ENCODE measurements at places on chromosomes 3 and 15. TPM values are rescaled to one million over a fixed set of nuclear protein-coding genes. Genes with fewer than 3 reads are reported as not detected.

DNA sequence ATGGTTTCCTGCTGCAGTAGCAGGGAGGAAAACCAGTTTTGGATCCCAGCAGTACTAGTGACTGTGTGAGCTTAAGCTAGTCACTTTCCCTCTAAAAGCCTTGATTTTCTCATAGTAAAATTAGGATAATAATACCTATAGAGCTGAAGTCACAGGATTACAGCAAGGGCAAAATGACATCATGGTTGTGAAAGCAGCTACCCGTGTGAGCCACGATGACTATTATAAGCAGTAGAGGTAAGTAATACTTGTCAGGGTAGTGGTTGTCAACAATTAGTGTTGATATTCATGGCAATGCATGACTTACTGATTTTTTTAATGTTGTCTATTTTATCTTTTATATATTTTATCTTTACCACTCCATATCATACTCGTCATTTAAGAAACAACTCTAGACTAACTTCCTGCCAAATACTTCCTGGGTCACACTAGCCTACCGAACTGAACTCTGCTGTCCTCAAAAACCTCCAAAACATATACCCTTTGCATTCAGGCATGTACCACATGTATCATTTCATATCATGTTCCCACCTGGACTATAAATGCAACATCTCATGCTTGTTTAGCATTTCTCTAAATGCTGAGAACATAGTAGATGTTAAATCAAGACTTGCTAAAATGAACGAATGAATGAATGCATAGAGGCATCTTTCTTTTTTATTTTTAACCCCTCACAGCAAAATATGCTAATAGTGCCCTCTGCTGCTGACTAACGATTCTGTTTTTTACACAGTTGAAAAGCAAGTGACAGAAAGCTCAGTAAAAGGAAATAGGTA lies 172.6 kb downstream of the P3H2 start:
- DNase-seq, result no peak

The TMEM207 gene
- polyA plus RNA-seq, result 19.5 TPM

DNA sequence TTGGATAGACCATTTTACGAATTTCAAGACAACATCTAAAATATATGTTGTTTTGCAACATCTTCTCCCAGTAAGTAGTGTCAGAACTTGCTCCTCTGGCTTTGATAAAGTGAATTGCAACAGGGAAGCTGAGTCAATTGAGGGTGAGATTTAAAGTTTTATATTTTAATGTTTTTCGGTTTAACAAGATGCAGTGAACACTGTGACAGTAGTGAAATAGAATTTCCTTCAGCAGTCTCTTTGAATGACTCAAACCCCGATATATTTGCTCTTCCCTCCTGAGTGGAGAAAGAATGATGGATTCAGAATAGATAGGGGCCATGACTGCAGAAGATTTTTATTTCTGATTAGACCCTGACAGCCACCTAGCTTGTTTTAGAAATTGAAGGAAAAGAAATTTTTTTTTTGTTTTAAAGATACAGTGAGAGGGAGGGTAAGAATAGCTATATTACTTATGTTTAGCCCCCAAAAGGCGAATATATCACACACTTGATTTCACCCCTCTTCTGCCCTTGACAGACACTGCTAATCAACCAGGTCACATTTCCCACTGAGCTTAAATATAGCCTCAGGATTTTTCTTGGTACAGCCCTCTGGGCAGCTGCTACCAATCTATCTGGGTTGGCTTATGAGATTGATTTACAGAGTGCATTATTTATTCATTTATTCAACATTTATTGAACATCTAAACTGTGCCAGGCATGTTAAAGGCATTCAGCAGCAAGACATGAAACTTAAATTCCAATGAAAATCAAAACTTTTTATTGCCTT lies 183.3 kb upstream of the ADAMTS9 start:
- DNase-seq, result no peak

The FETUB gene
- polyA plus RNA-seq, result not detected

The GRAMD2A gene
- 10.0 TPM for polyA plus RNA-seq

The TMCO5A gene
- polyA plus RNA-seq, result not detected

- no peak for DNase-seq
Measured at GRCh38 chr3:117079997-117080396, 370.4 kb downstream of the TUSC7 start.

DNA sequence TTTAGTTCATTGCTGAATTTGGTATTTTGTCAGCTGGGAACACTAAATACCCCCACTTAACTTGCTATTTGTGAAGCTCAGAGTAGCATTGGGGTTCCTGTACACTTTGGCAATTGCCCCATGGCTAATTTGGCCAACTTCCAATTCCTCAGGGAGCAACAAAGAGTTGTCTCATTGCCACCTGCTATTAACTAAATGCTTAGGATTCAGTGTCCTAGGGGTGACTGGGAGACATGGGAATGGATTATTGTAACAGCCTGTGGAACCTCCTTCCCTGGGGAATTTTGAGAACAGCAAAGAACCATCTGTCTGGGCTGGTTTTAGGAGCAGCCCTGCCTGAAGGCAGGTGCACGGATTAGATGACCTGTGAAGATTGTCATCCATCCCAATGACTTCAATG lies 437.4 kb upstream of the TPRG1 start:
- no peak for DNase-seq

GRCh38 chr3:185311991-185312390 lies 50.9 kb upstream of the MAP3K13 start:
- DNase-seq, result no peak

DNA sequence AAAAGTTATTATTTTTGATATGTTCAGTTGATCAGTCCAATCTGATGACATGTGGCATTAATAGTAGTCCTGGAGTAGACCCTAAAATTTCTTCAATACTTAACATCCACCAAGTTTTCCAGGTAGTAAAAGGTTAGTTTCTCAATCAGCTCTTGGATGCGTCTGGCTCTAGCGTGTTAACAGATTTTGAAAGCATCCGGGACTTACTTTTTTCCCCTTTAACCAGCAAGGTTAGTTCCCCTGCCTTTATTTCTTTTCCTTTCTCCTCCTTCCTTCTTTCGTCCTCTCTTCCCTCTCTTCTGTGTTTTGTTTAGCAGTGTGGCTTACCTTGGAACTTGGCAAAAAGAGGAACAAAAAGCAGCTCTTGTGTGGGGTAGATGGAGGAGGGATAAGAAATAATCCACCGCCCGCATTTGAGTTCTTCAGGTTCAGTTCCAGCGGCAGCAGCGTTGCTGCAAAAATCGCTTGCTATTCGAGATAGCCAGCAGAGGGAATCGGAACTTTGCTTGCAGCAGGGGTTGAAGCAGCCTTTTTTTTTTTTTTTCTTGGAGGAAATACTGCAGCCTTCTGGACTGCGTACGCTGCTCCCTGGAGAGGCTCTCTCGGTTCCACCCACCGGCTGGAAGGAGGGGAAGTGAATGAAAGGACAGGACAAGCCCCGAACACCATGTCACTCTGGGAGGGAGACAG lies at the start of gene RBMS3:
RBMS3 (plus strand) TSS at position 668 of the 690 bp plus-strand sequence.
- peak; percentile 86 for DNase-seq

DNA sequence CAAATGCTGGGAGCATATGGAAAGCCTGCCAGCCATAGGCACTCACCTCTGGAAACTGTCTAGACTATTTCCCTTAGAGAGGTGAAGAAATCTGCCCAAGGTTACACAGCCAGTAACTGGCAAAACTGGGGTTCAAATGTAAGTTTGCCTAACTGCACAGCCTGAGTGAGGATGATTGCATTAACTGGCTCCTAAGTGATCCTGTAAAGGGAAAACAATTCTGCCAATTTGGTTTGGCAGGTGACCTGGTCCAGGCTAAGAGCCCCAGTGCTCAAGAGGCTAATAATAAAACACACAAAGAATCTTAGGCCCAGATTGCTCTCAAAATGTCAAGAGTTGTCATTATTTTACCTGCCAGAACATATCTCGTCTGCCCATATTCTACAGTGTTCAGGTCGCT lies 43.9 kb upstream of the SPRED1 start:
- DNase-seq, result no peak

The SAMMSON gene
- polyA plus RNA-seq, result 0.04 TPM

DNA sequence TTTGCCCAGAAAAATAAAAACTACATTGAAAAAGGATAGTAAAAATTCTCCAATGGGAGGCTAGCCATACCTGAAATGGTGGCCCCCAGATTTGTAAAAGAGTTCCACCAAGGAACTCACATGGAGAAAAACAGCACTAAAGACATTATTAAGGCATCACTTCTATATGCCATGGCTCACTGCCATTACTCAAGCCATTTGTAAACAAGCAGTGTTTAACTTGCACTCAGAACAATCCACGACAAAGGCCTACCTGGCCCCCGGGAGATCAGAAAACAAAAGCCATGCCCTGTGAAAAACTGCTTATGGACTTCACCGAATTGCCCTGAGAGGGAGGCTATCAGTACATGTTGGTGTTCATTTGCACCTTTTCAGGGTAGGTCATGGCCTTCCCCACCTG lies 19.6 kb downstream of the CCR8 start:
- DNase-seq, result no peak

DNA sequence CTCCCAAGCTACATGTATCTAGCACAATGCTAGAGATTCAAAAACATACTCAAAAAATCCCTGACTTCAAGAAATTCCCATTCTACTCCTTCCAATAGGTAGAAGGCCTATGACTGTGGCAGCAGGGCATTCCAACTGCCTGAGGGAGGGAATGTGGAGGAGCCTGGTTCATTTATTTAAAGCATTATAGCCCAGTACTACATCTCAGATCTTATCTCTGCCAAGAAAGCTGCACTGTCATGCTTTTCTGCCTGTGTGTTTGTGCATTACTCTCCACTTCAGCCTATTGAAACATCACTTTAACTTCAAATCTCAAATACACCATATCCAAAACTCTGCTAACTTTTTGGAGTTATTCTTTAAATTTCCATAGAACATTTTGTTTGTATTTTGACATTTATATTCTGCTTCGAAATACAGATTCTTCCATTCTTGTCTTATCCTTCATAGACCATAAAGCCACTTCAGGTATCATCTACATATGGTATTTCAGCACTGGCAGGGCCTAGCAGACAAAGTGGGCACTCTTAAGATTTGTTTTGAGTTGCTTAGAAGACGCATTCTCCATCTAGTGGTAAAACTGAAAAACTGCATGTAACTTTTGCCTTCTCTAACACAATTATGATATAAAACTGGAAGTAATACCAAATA lies 59.1 kb upstream of the NEDD4 start:
- no peak for DNase-seq
